Inflammatory macrophage treated with lipopolysaccharide for 4 hours (primary cell): ENCODE measurements at places on chromosomes 2 and 18.

DNA sequence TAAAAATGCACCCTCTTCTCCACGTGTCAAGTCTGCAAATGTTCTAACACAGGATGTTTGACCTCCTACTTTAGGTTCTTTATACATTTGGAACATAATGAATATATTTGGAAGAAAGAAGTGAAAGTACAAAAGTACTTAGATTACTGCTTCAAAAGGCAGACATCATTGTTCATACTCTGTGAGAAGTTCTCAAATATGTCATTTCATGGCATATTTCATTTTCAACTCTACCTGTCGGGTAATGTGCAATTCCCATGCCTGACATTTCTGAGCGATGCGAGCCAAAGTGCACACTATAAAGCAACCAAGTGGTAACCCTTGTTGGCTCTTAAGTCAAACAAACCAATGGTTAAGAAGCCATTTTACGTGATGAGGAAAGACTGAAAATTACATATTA is 7.0 kb downstream of the BUB1 start:
- DNase-seq: no peak

GRCh38 chr2:179555691-179556283 is 291.2 kb upstream of the SESTD1 start:
- DNase-seq: no peak

GRCh38 chr18:31657823-31658669 is 26.3 kb downstream of the B4GALT6 start:
- peak; percentile 21 for DNase-seq

- peak; percentile 84 for DNase-seq
Measured at GRCh38 chr18:50806208-50806616, 13.6 kb downstream of the MRO start.

DNA sequence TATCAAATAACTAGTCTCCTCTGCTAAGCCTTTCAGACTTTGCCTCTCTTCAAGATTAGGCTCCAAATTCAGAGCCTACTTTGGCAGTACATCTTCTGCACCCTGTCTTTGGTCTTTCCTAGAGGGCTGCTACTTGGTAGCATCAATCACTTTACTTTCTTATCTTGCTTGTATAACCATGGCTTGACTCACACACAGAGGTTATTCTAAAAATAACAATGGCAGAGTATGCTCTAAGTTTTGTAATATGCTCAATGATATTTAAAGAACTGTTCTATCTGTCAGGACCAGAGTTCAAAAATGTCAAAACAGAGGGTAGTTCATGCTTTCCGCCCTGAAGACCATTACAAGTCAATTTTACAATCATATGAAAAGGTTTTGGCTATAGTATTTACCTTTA is 27.7 kb downstream of the THOC1 start:
- no peak for DNase-seq

- DNase-seq: no peak
Measured at GRCh38 chr18:73768043-73768442, 379.6 kb downstream of the FBXO15 start.

GRCh38 chr18:11096839-11097750 is 52.3 kb downstream of the PIEZO2 start:
- DNase-seq: no peak

GRCh38 chr2:17594533-17595401 is 54.3 kb downstream of the VSNL1 start:
- DNase-seq: no peak

GRCh38 chr2:147223119-147223518 is 621.7 kb upstream of the ACVR2A start:
- DNase-seq: no peak

GRCh38 chr2:71849607-71850305 is 297.9 kb downstream of the CYP26B1 start:
- DNase-seq: no peak

DNA sequence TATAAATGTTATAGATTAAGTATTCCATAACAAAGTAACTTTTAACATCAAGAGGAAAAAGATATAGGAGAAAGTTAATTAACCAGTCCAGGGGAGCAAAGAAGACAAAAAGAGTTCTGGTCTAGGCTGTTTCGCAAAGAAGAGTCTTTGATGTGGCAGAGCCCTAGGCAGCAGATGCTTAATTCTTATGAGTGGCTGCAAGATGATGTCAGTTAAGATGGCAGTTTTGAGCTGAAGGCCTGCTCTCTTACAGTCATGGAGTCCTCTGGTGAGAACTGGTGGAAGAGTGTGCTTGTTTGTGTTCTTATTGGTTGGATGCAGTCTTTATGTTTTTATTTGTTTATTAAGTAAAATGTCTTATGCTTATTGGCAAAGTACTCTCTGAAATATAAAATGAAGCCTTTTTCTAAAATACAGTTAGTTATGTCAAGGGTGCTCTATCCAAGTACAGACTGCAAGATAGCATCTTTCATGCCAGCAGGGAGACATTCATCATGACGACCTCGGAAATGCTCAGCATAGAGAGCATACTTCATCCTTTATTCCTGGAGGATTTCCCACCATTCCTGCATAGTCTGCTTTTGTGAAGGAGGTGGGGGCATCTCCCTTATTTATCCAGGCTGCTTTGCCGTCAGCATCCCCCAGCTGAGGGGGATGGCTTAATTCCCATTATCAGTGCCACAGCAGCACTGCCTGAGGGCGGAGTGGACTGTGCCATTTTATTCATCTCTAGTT is 38.9 kb upstream of the SERPINE2 start:
- no peak for DNase-seq

DNA sequence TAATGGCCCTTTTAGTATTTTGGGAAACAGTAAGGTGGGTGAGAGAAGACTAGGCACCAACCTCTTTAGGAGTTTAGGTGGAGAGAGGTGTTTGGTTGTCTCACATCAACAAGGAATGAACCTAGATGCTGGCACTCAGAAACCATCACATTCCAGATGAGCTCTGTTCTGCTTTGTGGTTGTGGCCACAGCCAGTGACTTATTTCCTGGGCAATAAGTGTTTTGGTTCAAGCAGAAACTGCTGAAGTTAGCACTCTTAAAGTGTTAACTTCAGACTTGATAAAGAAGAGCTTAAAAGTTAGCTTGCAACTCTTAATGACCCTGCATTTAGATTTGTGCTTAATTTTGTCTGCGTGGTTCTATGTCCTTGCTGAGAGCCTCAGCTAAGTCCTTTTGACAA is 929.2 kb downstream of the SLC4A3 start:
- no peak for DNase-seq

DNA sequence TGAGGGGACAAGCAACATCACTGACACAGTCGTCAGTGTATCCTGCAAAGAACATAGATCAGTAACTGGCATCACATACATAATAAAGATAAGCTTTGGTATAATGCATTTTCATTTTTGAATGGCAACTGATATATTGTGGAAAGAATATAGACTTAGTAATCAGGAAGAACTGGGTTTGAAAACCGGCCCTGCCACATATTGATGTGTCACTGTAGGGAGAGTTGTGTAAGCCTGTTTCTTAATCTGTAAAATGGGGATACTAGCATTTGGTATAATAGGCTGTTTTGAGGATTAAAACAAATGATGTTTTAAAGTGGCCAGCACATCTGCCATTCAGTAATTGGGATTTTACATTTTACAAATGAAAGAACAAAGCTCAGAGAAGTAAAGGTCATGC is 277.8 kb upstream of the CNTNAP5 start:
- peak; percentile 52 for DNase-seq

DNA sequence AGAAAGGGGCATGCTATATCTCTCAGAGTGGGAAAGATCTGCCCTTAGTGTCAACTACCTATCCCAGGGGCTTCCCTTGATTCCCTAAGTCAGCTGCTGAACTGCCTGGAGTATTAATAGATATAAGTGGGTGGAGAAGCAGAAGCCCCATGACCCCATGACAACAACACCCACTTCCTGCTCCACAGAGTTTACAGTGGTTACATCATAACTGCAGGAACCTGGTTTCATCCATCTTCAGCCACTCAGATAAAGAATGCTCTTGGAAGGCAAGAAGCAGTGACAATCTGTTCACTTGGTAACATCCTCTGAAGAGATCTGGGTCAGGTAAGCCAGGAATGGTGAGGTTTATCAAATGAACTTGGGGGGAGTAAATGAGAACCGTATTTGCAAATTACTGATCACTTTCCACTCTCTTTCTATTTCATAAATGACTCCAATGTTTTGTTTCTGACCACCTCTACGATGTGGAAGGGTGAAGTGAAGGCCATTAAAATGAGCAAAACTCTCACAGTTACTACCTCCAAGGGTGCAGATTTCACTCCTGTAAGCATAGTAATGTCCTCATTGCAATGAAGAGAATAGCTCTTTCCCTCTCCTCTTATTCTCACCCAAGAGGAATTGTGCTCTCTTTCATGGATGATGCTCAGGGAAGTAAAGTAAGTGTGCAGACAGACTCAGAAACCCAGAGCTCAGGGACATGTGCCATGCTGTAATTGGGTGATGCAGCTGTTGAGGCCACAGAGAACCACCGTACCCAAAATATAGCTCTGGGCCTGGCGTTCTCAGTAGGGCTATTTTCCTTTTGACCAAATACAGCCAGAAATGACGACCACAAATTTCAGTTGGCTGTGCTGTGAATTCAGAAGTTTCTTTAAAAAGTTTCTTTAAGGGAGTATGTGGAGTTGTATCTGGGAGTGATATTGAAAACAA is 192.8 kb upstream of the APCDD1 start:
- DNase-seq: peak; percentile 85

DNA sequence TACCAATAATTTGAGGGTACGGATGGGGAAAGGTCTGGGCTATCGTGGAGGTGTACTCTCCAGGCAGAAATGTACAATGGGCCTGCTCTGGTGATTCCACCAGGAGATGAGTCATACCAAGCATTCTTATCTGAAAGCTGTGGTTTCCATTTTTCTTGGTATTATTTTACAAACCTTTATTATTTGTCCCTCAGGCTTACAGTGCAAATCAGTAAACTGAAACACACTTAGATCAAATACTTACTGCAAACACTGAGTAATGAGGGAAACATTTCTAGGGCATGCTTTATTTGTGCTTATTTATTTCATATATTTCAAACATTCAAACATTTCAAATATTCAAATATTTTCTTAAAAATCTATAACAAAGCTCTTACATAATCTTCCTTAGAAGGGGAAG is 319.8 kb downstream of the RND3 start:
- DNase-seq: no peak

- DNase-seq: no peak
Measured at GRCh38 chr18:28594034-28594433, 417.1 kb upstream of the CDH2 start.

- DNase-seq: no peak
Measured at GRCh38 chr18:74331404-74331803, 15.8 kb downstream of the C18orf63 start.

GRCh38 chr18:72502671-72503431 is 41.3 kb downstream of the CBLN2 start:
- DNase-seq: no peak

DNA sequence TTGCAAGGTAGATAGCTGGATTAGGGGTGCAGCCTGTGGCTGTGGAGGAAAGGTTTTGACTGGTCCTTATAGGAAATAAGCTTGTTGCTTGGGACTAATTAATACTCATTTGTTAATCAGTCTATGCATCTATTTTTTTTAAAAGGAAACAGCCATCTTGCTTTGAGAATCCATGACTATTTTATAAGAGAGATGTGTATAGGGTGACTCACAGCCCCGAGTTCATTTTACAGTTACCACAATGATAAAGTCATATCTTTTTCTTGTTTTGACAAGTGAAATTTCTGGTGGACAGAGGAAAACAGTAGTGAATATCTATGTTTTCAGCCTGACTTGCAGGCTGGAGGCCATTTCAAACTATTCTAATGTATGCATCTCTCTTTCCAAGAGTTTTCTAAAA is 193.5 kb upstream of the CCDC68 start:
- DNase-seq: no peak

DNA sequence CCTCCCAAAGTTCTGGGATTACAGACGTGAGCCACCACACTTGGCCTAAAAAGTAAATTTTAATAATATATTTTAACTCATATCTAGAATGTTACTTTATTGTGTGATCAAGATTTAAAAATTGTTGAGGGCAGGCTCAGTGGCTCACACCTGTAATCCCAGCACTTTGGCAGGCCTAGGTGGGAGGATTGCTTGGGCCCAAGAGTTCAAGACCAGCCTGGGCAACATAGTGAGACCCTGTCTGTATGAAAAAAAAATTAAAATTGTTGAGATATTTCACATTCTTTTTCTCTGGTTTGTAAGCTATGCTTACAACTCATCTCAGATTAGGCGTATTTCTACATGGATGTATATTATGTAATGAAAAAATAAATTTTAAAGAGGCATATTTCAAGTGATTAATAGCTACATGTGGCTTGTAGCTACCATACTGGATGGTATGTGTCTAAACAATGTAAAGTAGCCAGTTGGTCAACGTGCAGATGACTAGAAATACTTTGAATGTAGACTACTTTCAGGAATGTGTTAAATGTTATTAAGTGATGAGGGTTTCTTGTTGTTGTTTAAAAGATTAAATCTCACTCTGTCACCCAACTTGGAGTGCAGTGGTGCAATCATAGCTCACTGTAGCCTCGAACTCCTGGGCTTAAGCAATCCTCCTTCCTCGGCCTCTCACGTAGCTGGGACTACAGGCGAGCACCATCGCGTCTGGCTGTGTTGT is 5.9 kb downstream of the RAB10 start:
- DNase-seq: no peak
